ENCODE measurements at places on chromosomes 12 and 14. TPM values are rescaled to one million over a fixed set of nuclear protein-coding genes. Genes with fewer than 3 reads are reported as not detected.

TEX22 gene
- 3.7 TPM for total RNA-seq

- no peak for DNase-seq
Measured at GRCh38 chr14:61116369-61116768, 135.3 kb downstream of the SLC38A6 start.

GRCh38 chr14:100191584-100192249 lies 32.3 kb upstream of the DEGS2 start:
- no peak for DNase-seq

GRCh38 chr12:72723732-72724131 lies 451.6 kb downstream of the TRHDE start:
- no peak for DNase-seq

OR4K17 gene
- total RNA-seq, result not detected

TMEM63C gene
- 0.50 TPM for total RNA-seq

- DNase-seq, result no peak
Measured at GRCh38 chr12:117878605-117879004, 90.2 kb downstream of the KSR2 start.

- DNase-seq, result no peak
Measured at GRCh38 chr12:79452906-79453305, 237.9 kb downstream of the PAWR start.

DNA sequence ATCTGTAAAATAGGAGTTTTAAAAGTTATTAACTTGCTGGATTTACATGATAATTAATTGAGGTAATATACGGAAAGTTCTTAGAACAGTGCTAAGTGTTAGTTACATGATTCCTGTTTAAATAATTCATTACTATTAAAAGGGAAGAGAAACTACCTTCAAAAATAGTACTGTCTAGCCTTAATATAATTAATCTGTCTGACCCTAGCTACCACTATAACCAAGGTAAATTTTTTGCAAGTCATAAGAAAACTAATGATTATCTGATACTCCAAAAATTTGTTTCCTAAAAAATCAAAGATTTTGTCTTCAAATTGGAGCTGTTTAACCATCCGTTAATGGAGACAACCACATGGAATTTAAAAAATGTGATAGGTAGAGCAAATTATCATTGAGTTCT lies 294.3 kb upstream of the FBXO33 start:
- DNase-seq, result no peak

GRCh38 chr14:89415159-89415558 lies 1.9 kb downstream of the FOXN3 start:
- DNase-seq, result no peak

DNA sequence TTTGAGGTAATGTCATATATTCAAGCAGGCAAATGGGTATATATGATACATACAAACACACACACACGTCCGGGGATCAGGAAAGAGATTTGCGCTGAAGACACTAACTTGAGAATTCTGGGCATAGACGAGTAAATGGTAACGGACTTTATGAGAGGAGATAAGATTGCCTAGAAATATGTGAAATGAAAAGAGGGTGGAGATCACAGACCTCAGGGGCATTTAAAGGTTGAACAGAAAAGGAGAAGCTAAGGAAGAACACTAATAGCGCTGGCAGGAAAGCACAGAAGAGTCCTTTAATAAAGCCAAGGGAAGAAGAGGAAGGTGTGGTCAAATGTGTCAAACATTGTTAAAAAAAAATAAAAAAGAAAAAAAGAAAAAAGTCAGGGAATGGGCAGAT lies 13.1 kb downstream of the CRY1 start:
- no peak for DNase-seq

KCNA5 gene
- not detected for total RNA-seq

GRCh38 chr12:71447691-71448132 lies 8.1 kb downstream of the LGR5 start:
- DNase-seq, result no peak

BEGAIN gene
- total RNA-seq, result 1.8 TPM

TCL1A gene
- not detected for total RNA-seq

DNA sequence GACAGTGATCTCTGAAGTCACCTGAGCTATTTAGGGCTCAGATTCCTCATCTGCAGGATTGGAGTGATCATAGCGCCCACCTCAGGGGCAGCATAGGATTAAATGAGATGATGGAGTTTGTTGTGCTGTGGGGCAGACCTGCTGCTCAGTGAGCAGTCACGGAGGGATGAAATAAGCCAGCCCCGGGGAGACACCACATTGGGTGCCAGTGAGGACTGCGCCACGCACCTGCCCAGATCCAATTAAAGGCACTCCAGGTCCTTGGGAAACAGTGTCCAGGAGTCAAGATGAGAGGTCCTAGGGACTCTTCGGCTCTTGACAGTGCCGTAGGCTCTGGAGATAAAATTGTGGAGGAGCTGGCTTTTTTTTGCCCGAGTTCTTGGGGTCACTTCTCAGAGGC lies 166.2 kb downstream of the ADGRD1 start:
- no peak for DNase-seq

DNA sequence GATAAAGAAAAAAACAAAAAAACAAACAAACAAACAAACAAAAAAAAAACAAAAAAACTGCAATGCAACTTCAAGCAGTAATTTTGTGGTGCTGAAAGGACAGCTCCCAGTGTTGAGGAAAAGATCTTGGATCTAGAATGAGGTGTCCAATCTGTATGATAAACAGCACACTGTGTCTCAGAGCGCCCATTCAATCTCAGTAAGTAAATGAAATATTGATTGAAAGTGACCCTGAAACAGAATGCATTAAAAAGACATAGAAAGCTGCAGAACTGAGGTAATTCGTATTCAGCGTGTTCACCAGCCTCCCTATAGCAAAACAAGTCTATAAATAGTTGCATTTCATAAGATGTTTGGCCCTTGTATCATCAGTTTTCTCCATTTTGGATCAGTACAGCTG lies 153.0 kb downstream of the NOVA1 start:
- no peak for DNase-seq

A2M gene
- total RNA-seq, result 0.12 TPM

PELI2 gene
- total RNA-seq, result 1.1 TPM

GRCh38 chr12:65603438-65604351 lies 220.6 kb upstream of the HMGA2 start:
- no peak for DNase-seq

DNA sequence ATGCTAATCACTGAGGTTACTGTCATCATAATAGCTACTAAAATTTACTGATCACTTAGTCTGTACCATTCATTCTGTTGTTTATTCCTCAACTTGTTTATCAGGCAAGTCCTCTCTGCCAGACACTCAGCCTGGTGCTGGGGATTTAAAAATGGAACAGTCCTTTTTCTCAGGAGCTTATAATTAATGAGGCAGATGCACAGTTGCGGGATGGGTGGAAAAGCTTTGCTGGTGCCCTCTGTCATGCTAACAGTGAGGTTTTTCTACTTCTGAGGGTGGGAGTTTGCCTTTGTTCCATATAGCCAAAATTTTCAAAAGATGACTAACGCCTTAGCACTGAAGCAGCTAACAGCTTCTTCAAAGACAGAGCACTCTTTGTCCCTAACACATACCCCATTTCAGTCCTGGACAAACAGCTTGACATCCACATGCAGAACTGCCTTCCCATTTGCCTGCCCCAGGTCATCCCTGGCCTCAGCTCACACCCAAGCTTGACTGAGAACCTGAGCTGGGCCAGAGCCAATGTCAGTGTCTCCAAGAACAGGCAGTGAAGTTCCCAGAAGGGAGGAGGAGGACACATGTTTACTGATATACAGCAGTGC lies 30.8 kb upstream of the HSPB8 start:
- no peak for DNase-seq

DNA sequence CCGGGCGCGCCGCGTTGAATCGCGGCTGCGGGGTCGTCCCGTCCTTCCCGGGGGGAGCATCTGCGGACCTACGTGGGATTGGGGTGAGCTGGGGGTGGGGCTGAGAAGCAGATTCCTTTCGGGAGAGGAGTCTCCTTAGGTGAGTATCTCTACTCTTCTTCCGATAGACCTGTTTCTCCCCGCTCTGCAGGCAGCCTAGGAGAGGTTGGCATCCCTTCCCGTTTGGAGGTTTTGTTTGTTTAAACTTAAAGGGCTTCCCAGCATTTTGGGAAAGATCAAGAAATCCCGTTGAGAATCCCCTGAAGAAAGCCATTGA lies 411 bp downstream of the TTLL5 start:
- DNase-seq, result no peak

MYF5 gene
- not detected for total RNA-seq

DNA sequence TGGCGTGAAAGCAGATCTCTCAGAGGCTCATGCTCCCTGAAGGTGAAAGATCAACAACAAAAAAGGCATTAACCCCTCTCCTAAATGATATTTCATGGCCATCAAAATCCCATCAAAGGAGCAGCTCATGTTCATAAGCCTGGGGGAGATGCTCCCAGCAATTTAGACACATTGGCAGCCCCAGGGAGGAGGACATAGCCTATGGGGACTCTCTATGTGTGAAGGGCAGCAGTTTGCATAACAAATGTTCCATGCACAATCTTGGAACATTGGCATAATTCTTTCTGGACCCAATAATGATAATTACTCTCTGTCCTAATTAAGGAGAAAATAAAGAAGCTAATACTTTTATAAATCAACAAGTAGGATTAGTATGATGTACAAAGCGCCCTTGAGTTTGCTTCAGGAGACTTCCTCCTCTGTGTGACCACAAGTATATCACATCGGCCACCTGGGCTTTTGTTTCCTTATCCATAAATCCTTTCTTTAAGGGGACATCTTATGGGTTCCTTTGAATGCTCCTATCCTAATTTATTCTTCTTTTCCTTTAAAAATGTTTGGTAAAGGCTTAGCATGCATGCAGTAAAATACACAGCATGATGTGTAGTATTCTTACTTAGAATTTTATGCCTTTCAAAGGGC lies 161.9 kb upstream of the PLEKHG7 start:
- DNase-seq, result no peak

DNA sequence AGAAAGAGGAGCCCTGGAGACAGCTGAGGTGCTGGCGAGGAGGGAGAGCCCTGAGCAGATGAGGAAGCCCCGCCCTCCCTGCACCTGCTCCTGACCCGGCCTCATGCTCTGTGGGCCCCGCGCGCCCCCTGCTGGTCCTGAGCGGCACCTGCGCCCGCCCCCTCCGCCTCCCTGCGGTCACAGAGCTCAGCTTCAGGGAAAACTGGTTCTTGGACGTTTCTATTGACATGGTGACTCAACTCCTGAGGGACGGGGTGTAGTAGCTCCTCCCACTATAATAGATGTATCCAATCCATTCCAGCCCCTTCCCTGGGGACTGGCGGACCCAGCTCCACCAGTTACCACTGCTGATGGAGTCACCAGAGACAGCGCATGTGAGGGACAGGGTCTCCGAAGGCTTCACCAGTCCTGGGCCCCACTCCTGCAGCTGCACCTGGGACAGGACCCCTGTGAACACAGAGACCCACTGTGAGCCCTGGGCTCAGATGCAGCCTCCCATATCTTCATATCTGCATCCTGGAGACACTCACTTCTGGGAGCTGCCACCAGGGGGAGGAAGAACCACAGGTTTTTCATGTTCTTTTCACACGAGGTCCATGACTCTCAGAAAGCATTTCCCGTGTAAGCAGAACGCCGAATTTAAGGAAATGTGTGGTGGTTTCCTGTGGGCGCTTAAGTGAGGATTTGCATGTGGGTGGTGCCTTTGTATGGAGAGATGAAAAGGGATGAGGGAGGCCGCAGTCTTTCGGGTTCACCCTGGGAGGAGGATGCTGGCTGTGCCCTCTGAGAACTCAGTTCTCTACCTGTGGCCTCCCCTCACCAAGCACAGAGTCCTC lies 1346.4 kb downstream of the TMEM121 start:
- peak; percentile 87 for DNase-seq

- DNase-seq, result no peak
Measured at GRCh38 chr12:89421092-89421835, 69.0 kb upstream of the DUSP6 start.

GPR65 gene
- 17.2 TPM for total RNA-seq

GRCh38 chr12:26156201-26156871 lies 31.5 kb upstream of the BHLHE41 start:
- no peak for DNase-seq

DNA sequence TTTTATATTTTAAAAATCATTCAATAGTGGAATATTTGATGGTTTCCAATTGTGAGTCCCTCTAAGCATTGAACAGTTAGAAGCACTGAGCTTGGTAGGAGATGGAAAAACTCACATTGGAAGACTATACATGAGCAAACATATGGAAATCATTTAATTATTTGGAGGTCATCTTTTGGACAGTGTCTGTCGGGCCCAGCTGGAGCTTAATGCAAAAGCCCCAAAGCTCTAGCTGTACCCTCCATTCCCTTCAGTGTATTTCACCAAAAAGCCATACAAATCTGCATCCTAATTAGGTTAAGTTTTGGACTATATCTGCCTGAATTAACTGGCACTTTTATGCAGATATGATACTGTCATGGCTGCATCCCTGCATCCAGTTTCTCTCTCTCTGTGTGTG lies 365.7 kb downstream of the FLRT2 start:
- no peak for DNase-seq

DNA sequence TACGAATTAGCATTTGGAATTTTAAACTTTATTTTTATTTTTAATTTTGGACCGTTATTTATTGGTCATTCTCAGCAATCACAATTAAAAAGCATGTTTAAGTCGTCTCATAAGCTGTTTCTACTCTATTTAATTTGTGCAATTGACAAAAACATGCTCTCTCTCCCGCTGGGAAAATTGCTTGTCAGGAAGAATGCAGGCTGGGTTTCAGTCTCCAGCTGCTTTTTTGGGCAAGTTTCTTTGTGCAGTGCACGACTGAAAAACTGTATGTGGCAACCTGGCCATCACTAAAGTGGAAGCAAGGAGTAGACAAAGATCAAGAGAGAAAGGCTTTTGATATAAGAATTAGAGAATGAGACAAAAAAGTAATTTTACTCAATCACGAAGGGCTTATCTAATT lies 941.5 kb upstream of the MDGA2 start:
- no peak for DNase-seq

INHBC gene
- not detected for total RNA-seq

LYZ gene
- total RNA-seq, result 0.21 TPM

LRP6 gene
- 0.28 TPM for total RNA-seq

HPD gene
- not detected for total RNA-seq

DNA sequence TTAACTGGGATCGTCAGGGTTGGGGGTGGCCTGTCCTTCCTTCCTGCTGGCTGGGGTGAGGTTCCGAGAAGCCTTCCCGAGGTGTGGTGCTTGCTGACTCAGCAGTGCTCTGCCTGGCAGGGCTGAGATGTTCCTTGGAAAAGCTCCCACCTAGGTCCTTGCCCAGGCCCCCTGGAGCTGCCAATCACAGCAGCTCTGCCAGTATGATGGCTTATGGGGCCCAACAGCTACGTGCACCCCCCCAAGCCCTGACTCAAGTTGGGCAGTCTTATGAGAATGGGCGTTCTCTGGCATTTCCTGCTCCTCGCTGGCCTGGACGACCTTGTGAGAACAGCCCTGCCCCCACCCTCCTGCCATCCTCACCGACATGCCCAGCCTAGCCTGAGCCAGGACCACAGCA lies 292.2 kb upstream of the CRY1 start:
- DNase-seq, result no peak
